GM04503 (cell line): ENCODE measurements at places on chromosomes 11 and 22.

DNA sequence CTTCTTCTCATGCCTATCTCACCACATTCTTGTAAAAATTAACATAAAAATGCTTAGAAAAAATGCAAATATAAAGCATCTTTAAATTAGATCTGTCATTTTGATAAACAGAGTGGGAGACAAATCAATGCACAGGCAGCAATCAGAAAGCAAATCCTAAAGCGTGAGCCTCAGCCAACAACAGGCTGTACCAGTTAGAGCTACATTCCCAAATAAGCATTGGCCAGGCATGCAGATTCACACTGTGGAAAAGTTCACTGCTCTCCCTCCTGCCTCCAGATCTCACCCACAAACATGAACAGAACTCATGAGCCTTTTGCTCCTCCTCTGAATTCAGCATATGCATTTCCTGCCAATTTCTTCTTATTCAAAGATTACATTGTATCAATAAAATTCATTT is 115.2 kb upstream of the FAT3 start:
- no peak for DNase-seq

- DNase-seq = no peak
Observed at GRCh38 chr22:50148991-50149721, 21.4 kb upstream of the PANX2 start.

DNA sequence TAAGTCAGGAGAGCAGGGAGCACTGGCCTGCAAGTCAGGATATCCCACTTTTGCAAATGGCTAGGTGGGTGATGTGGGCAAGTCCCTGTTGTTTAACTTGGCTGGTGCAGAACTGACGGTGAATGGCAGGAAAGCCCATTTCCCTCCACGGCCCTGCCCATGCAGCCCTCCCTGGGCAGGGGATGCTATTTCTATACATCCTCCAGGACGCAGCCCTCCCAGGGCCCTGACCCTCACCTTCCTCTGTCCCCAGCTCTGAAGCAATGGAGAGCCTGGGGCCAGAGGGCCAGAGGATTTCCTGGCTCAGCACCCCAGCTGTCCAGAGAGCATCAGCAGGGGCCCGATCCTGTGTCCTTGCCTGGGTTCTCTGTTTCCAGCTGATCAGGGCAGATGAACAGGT is 91.3 kb downstream of the TSPAN18 start:
- DNase-seq = no peak

- DNase-seq = no peak
Observed at GRCh38 chr11:91773090-91773489, 451.5 kb upstream of the FAT3 start.

GRCh38 chr22:45332001-45332400 is 22.3 kb downstream of the FAM118A start:
- DNase-seq = no peak

DNA sequence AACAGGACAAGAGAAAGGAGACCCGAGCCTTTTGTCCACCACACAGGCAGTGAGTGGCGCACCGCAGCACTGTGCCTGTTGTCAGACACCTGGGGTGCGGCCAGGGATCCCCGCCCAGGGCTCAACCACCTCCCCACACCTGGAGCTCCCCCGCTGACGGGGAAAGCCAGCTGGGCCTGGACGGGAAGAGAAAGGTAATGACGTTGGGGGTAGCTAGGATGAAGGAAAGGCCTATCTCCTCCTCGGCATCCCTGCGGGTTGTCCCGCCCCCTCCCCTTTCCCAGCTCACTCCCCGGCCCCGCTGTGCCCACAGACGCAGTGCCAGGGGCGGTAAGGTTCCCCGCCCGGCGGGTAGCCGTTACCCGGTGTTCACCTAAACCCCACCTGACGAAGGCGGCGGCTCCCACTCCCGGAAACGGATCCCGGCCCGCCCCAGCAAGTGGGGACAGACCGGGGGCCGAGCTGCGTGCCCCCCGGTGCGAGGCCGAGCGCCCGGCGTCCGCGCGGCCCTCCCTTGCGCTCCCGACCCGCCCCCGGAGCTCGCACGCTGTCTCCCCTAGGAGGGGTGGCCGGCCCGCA is 495 bp downstream of the HYOU1 start:
- no peak for DNase-seq

GRCh38 chr22:36227806-36228205 is 11.5 kb downstream of the APOL2 start:
- DNase-seq = no peak

GRCh38 chr11:13292970-13293369 is 15.4 kb downstream of the BMAL1 start:
- no peak for DNase-seq

DNA sequence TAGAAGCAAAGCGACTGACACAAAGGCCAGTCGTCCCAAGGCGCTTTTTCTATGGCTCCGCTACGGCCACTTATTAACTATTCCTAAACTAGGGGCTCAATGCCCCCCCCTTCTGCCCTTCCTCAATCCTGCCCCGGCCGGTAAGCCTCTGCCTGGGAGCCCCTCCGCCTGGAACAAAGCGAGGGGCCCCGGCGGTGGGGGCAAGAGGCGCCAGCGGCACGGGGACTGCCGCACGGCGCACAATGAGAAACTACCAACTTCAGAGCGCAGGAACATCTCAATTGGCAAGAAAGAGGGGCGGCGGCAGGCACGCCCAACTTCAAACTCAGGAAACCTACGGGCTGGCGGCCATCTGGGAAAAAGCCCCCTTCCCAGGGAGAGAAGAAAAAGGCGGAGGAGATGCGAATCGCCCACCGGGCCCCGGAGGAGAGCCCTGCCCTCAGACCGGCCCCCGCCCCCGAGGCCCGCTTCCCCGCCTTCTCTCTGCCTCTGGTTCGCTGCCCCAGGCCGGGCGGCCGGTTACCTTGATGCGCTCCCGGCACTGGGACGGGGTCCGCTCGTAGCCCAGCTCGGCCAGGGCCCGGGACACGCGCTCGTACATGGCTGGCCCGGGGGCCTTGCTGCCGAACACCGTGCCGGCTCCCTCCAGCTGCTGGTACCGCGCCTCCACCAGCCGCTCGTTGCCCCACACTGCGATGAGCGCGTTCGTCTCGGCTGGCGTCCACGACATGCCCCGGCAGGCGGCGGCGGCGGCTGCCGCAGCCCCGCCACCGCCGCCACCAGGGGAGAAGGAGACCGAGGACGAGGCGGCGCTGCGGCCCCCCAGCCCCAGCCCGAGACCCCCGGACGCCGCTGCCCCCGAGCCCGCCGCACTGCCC is 619 bp downstream of the MSANTD2 start:
- DNase-seq = no peak

GRCh38 chr11:104146421-104146820 is 17.5 kb downstream of the PDGFD start:
- DNase-seq = peak; percentile 8

GRCh38 chr11:118930094-118930712 is 4.5 kb upstream of the BCL9L start:
- no peak for DNase-seq

- peak; percentile 86 for DNase-seq
Observed at GRCh38 chr11:117384045-117384444, 56.4 kb downstream of the CEP164 start.

DNA sequence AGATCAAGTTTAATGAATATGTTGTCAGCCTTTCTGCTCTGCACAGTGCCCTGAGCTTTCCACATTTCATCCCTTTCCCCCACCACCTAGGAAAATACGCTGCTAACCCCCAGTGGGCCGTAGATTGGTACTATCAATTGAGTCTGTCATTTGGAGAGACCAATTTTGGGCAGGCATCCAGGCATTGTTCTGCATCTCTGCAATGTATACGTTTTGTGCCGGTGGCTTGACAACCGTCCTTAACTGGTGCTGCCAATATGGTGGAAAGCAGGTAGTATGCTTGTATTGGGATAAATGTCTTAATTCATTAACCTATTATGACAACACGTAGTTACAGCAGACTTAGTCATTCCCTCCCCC is 1.3 kb downstream of the ELMOD1 start:
- no peak for DNase-seq

- no peak for DNase-seq
Observed at GRCh38 chr11:128305588-128305987, 281.8 kb downstream of the ETS1 start.

DNA sequence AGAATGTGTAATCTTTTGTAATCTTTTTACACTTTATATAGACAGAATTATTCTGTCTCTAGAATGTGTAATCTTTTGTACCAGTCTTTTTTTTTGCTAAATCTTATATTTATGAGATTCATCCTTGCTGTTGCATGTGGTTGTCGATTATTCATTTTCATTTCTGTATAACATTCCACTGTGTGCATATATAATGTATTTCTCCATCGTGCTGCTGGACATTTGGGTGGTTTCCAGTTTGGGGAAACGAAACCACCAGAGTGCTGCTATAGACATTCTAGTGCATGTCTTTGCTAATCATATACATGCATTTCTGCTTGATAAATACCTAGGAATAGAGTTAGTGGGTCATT is 146.5 kb downstream of the GRIK4 start:
- DNase-seq = no peak

DNA sequence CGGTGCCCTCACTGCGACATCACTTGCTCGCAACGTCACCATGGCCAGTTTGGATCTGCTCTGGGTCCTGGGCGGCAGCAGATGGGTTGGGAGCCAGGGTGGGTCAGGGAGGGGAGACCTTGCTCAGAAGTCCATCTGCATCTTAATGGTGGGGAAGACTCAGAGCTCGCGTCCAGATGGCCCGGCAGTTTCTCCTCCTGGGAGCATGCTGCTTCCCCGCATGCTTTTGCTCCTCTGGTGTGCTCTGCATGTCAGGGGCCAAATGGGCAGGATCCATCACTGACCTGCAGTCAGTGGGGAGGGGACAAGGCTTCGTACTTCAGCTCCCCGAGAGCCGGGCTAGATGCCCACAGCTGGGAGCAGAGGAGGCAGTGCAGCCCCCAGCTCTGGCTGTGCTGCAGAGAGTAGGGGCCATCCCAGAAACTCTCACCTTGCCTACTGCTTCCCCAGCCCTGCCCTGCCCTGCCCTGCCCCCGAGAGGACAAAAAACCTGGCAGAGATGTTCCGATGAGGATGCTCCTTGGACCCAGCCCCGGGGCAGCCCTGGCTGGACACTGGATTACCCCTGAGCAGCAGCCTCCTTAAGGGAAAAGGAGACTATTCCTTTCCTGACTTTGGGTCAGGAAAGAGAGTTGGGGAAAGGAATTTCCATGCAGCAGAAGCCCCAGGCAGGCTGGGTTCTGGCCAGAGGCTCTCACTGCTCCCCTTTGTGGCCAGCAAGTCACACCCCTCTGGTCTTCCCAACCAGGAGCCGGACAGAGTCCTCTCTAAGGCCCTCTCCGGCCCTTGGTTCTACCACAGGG is 149.9 kb downstream of the PKNOX2 start:
- no peak for DNase-seq
